Bronchial epithelial cell (primary cell): ENCODE measurements at places on chromosomes 3 and 15.

DNA sequence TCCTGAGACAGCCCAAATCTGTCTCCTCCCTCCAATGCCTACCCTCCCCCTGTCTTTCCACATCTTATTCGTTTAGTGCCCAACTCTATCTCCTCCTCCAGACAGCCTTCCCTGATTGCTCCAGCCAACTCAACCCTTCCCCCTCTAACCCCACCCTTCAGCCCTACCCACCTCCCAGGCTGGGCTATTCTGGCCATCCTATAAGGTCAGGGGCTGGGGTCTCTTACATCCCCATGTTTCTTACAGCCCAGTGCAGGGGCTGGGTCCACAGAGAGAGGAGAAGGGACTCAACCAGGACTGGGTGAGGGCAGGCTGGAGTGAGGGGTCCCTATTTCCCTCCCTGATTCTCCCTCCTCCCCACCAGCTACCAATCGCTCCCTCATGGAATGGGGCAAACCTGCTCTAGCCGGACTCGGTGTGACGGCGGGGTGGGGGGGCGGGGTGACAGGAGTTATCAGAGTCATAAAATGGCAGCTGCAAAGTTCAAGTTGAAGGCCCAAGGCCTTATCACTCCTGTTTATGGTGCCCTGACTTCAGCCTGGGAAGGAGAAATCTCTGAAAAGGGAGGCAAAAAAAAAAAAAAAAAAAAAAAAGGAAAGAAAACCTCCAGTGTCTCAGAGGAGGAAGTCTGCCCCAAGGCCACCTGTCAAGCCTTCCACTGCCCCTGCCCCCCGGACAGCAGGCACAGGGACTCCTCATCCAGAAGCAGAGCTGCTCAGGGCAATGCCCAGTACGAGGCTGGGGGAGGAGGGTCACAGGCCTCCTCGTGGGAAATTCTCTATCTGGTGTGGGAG, 2.1 kb downstream of the VIPR1 start:
- no peak for DNase-seq

DNA sequence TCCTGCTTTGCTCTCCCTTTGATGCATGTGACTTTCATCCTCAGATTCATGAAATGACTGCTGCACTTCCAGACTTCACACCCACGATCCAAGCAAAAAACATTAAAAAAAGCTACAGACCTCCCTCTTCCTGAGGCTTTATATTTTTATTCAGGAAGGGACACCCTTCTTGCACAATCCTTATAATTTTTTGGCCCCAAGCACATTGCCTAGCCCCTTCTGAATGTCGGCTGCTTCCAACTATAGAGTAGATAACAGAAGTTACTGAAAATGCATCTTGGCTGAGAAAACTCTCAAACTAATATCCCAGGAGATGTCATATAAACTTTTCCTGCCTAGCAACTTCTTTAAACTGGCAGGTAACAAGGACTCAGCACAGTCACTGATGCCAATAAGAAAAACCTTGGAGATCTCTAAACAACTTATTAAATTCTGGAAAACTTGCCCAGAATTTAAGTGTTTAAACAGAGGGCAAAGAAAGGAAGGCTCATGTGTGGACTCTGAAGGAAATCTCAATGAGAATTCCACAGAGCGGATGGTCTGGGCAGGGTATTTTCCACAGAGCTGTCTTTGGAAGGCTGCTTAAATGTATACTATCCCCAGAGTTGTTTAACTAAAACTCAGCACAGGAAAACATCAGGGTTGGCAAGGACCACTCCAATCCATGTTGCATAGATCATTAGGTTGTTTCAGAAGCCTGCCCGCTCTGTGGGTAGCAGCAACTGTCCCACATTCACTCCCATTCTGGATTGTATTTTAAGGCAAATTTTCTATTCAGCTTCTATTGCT, 746.8 kb upstream of the LMCD1 start:
- no peak for DNase-seq

- no peak for DNase-seq
Observed at GRCh38 chr3:45976191-45977091, 19.2 kb downstream of the FYCO1 start.

- no peak for DNase-seq
Observed at GRCh38 chr3:55899887-55900286, 412.8 kb upstream of the WNT5A start.

DNA sequence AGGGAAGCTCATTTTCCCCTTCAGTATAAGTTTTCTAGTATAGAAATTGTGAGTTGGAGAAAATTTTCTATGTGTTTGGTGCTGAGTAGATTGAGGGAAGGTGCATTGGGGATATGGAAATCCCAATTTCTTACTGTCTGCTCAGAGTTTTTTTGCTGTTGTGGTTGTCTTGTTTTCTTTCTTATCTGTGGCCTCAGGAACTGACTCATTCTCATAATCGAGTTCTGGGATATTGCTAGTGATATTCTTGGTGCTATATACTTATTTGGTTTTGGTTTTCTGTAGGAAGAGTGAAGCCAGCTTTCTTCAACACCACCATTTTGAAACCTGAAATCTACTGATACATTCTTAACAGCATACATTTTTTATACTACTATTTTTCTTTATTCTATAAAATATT, 869.2 kb downstream of the DIPK2A start:
- no peak for DNase-seq

DNA sequence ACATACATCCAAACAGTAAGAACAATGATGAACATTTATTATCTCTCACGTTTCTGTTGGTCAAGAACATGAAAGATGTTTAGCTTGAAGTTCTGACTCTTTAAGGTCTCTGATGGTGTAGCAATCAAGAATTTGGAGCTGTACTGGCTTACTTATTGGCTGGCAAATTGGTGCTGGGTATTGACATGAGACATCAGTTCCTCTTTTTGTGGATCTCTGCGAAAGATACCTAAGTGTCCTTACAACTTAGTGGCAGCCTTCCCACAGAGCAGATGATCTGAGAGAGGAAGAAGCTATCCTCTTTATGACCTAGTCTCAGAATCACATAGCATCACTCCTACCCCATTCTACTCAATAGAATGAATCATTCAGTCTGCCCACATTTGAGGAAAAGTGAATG, 309.8 kb upstream of the DCBLD2 start:
- no peak for DNase-seq

DNA sequence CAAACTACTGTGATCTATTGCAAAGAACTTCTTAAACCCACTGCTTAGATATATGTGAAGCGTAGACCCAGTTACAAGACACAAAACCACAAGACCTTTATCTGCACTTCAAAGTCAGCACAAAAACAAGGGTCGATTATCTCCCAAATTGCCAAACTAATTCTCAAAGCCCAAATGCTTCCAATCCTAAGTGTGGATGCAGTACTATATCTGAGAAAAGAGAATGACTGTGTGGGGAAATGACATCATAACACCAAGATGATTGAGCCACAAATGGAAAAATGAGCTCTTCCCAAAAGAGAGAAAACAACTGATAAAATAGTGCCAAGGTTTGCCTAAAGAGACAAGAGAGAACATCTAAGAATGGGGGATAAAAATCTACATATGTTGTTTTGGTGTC, 86.2 kb downstream of the MEIS2 start:
- DNase-seq: no peak
